ENCODE measurements at places on chromosomes 1 and 21.

DNA sequence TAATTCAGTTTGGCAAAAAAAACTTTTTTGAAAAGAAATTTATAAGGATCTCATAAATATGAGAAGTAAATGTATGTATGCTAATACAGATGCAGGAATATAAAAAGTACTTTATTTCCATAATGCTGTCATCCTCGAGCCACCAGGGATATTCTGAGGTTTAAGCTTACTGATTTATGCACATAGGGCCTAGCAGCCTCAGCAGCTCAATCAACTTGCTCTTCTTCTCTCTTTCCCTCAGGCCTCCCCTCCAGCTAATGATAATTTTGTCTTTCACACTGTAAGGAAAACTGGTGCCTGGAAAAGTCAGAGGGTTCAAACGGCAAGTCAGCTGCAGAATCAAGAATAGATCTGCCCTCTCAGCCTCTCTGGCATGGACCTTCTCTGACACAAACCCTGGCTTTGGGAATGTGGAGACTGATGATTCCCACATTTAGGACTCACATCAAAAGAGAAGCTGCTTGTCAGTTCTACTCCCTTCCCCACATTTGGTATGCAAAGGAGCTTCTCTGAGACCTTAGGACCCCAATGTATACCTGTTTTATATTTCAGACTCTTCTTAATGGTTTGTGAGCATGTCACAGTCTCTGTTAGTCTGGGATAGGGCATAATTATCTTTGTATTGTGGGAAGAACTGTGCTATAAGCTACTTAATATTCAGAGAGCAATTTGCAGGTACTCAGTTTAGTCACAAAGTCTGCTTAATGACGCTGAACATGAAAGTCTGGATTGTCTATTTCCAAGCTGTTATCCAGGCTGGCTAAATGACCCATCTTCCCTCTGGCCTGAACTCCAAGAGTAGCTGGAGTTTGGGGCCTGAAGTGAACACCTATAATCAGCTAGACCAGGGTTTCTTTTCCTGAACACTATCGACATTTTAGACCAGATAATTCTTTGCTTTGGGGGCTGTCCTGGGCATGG is 52.1 kb upstream of the DIPK1A start:
- no peak for DNase-seq

- no peak for DNase-seq
These were observed 362 bp downstream of the ZBTB48 start for GRCh38 chr1:6580119-6580592.

DNA sequence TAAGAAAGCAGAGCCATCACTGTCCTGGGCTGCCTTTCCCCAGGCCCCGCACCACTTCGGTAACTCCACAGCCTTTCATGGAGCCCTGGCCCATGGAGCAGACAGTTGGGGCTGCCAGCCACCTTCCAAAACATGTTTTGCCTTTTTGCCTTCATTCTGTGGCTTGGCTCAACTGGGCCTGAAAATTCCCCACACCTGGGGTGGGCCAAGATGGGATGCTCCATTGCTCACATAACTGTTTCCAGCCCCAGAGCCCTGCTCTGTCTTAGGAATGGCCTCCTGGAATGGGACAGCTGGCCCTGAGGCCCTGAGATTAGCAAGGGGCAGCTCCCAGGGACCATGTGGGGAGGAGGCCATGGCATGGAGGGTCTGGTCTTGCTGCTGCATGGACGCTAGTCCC is 10.9 kb upstream of the PRELP start:
- DNase-seq = no peak

DNA sequence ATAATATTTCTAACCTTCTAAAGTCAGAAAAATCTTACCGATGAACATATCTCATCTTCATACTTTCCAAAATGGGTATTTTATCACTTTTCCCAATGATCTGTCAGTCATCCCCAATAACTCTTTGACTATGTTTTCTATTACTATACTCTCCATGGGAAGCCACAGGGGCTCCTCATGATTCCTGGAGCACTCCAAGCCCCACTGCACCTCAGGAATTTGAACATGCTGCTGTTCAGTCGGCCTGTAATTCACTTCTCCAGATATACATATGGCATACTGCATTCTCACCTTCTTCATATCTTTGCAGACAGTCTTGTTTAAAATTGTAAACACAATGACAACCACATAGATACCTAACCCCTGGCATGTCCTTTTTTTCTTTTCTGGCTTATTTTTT is 333.0 kb downstream of the BRINP3 start:
- DNase-seq = no peak

GRCh38 chr1:157829210-157829609 is 9.3 kb upstream of the FCRL1 start:
- no peak for DNase-seq

DNA sequence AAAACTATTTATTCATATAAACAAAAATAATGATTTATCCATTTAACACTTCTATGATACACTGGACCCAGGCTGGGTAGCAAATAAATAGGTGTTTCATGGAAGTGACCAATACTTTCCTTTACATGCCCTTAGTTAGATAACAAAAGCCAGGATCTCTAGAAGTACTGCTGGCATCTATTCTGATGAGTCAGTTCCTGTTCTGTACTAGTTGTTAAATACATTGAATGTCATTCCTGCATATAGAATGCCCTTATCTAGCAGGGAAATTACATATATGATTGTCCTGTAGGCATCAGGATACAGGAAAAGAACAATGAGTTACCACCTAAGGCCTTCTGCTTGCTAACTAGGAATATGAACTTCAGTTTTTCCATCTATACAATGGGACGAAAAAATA is 130.8 kb downstream of the HFM1 start:
- no peak for DNase-seq

DNA sequence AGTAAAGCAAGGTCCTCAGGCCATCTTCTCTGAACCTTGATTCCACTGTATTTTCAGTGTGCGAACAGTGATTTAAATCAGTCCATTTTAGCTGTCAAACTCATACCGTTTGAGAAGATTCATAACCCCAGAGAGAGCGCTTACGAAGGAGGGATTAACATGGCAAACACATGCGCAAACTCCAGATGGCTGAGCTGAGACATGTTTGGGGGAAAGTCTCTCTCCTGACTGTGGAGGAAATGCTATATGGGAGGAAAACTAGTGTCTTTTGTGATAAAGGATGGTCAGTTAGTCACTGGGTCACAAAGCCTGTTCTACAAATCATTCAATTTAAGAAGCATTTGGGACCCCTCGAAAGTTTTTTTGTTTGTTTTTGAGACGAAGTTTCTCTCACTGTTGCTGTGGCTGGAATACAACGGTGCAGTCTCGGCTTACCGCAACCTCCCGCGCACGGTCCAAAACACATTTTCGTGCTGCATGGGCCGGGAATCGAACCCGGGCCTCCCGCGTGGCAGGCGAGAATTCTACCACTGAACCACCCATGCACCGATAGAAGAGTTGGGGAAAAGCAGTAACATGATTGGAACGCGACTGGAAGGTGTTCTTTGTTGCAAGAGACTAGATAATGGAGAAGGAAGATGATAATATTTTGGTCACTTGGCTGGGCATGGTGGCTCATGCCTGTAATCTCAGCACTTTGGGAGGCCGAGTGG is 58.4 kb upstream of the CXADR start:
- DNase-seq = peak; percentile 86

DNA sequence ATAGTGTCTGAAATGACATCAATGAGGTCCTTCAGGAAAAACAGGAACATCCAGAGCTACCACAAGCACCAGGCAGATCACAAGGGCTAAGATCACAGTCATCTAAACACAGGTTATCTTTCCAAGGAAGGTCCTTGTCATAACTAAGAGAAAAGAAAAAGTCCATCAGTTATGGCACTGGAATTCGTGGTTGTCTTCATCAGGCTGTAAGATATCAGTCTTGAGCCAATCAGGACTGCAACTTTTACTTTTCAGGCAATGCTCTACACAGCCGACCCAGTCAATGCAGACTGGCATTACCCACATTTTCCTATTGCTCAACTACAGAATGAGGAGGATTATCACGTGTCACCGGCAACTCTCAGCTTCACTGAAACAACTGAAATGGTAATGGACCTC is 26.4 kb downstream of the SORT1 start:
- no peak for DNase-seq

DNA sequence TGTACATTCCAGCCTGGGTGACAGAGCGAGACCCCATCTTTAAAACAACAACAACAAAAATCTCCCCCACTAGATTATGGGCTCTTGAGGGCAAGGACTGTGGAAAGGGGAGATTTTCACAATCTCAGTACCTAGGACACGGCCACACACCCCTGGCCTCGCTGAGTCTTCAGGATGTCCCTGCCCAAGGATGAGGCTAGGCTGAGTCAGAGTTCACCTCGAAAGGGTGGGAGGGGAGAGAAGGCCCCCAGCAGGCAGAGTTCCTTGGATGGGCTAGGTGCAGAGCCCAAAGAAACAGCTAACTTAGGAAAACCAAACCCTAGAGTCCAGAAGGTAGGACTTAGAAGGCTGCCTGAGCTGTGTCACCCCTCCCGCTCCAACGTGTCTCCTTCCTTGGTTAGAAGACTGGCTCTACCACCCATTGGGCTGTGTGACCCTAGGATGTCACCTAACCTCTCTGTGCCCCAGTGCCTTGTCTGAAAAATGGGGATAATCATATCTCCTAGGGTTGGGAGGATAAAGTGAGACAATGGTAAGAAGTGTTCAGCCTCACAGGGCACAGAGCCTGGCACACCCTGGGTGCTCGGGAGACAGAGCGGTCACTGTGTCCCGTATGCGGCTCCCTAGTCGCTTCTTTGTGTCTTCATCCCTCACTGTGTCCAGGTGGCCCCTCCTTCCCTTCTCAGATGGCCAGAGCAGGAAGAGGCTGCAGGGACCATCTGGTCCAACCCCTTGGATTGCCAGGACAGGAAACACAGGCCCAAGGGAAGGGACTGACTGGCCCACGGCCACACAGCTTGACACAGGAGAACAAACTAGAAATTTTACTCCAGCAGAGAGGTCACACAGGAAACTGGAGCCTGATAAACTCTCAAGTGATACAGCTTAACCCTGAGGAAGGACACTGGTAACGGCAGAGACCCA is 11.2 kb downstream of the TRIM62 start:
- no peak for DNase-seq

GRCh38 chr1:198935306-198935921 is 296.6 kb downstream of the PTPRC start:
- DNase-seq = peak; percentile 91

DNA sequence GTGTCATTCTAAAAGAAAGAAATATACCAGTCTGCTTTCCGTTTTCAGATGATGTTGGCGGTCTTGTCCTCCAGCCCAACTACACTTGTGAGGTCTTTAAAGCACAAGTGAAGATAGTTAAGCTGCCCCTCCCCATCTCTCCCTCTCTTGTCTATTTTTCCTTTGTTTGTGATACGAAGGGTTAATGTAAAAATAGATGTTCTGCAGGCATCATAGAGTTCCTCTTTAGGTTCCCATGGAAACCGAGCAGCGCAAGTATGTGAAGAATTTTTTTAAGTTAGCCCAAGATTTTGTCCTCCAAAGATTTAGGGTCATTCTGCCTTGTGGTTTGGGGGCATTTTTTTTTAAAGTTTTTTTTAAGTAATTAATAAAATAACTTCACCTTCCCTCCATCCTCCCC is 232.4 kb upstream of the AJAP1 start:
- DNase-seq = no peak

GRCh38 chr1:117128323-117129079 is 7.0 kb upstream of the TRIM45 start:
- peak; percentile 69 for DNase-seq

DNA sequence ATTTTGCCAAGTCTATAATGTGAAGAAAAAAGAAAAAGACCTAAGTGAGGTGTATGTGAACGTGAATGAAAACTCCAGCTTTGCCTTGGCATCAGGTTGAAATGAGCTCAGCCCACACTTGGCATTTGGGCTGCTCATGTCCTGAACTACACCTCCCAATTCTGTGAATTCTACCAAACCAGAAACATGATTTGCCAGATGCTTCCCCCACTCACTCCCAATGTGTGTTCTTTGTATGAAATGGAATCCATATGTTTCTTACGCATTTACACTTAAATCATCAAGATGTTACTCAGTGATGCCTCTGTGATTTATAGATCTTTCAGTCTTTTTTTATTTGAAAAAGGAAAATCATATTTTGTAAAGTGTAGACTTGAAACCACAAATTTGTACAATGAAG is 32.8 kb upstream of the RUNX1 start:
- no peak for DNase-seq

- no peak for DNase-seq
These were observed 3.9 kb upstream of the TP53BP2 start for GRCh38 chr1:223849352-223850254.

DNA sequence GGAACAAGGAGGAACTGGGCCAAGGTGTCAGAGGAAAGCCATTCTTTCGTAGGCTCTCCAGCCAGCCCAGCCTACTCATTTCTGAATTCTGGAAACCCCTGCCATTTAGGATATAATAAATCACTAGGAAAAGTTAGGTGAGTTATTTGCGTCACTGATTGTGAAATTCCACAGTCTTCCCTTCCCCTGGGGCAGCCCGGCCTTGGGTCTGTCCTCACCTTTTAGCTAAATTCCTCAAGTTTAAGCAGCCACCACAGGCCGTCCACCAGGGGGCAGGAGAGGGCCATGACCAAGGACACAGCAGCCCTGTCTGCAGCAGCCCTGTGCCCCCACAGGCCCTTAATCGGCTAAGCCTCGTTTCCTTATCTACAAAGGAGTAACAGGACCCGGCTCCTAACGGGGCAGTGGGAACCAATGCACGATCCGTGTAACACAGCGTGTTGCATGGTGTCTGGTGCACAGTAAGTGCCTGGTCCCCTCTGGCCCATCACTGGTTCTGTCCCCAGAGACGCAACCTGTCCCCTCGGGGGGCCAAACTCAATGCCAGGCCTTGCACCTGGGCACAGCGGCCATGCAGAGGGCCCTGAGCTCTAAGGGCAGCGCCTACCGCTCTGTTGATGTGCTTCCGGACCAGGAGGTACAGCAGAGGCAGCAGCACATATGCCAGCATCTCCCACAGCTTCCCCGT is 18.1 kb downstream of the GPR157 start:
- DNase-seq = peak; percentile 97

GRCh38 chr1:169890761-169891538 is 2.7 kb downstream of the SCYL3 start:
- peak; percentile 56 for DNase-seq

DNA sequence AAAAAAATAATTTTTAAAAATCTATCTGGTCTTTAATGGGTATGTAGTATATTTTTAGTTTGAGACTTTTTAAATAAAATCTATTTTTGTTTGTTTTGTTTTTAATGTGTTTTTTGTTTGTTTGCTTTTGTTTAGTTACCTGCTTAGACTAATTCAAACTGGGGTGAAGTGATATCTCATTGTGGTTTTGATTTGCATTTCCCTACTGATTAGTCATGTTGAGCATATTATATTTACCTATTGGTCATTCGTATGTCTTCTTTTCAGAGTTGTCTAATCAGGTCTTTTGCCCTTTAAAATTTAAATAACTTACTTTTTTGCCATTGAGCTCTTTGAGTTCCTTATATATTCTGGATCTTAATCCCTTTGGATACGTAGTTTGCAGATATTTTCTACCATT is 20.3 kb downstream of the CD1B start:
- DNase-seq = no peak

- no peak for DNase-seq
These were observed 844 bp downstream of the ADAMTS5 start for GRCh38 chr21:26965907-26966581.

All from NCI-H510A treated with DMSO at 0.1 percent for 48 hours (cell line).